Activated naive CD8-positive, alpha-beta T cell treated with anti-CD3 and anti-CD28 coated beads for 36 hours (primary cell): ENCODE measurements at places on chromosomes 2 and 18.

GRCh38 chr2:120399889-120400240 is 53.9 kb downstream of the INHBB start:
- DNase-seq, result no peak
- no peak overlapping the region for H3K4me3 ChIP-seq
- no peaks in the 10 kb centered on the region for H3K36me3 ChIP-seq
- H3K27me3 ChIP-seq, result peaks cover 4% of the 10 kb centered on the region
- no peaks in the 10 kb centered on the region for H3K4me1 ChIP-seq
- H3K27ac ChIP-seq, result no peak overlapping the region

GRCh38 chr18:65934874-65935273 is 184.1 kb downstream of the CDH7 start:
- no peak overlapping the region for H3K4me3 ChIP-seq
- H3K27me3 ChIP-seq, result no peaks in the 10 kb centered on the region
- DNase-seq, result no peak

GRCh38 chr2:11729362-11730212 is 16.8 kb upstream of the LPIN1 start:
- no peaks in the 10 kb centered on the region for H3K4me1 ChIP-seq
- no peaks in the 10 kb centered on the region for H3K36me3 ChIP-seq
- H3K27ac ChIP-seq, result no peak overlapping the region
- no peak for DNase-seq

DNA sequence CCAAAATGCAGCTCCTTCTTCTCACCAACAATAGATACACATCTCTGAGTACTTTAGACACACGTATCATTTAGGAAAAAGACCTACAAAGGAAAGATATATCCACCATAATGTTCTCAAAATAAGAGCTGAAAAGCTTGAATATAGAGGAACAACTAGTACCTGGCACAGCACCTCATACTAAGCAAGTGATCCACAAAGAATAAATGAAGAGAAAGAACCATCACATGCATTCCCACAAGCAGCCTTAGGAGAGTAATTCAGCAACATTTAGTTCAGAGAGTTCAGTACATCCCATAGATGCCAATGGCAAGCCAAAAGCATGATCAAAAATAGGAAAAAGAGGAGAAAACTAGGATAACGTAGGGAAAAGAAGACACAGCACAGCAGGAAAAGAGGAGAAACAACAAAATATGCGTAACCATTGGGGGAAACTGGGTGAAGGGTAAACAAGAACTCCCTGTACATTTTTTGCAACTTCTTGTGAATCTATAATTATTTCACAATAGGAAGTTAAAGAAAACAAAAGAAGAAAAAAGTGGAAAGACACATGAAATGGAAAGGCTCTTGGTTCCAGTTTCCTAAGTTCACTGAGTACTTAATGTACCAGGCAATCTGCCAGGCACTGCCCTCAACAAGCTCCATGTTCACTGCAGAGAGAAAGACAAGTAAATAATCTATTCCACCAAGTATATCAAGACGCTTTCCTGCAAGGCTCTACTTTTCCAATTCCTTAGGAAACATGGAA is 22.3 kb downstream of the CLASP1 start:
- H3K27ac ChIP-seq, result no peak overlapping the region
- H3K27me3 ChIP-seq, result no peaks in the 10 kb centered on the region
- DNase-seq, result no peak
- peaks cover 12% of the 10 kb centered on the region for H3K36me3 ChIP-seq
- peaks cover 6% of the 10 kb centered on the region for H3K4me1 ChIP-seq

DNA sequence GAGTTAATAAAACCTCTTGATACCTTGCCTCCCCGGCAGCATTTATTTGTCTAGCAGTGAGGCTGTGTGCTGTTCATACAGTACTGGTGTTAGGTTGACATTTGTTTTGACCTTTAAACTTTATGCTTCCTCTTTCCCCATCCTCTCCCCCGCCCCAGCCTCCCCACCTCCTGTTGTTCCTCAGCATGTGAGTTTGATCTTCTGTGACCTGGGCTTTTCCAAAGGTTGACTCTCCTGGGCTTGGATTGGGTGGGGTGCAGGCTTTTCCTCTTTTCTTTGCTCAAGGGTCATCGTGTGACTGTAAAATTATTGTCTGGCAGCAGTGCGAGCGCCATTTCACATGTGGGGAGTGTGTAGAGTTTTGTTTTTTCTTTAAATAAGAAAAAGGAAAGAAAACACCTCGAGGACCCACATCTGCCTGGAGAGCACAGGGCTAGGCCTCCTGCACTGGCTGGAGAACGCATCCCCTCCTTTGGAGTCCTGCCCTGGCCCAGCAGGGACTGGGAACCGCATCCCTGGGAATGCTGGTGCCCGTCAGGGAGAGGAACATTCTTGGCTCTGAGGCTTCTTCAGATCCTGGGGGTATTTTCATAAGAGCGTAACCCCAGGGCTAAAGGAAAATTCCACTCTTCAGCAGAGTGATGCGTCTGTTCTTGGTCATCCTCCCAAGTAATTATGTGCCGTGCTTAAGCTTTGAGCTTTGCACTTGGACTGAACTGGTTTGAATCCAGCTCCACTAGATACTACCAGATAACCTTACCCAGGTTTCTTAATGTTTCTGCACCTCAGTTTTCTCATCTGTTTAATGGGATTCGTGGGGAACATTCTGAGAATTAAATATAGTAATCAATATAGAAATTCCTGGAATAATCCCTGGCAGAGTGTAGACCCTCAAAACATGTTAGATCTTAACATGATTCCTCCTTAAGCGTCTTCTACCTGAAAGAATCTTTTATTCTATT is 91.5 kb downstream of the SETBP1 start:
- no peaks in the 10 kb centered on the region for H3K36me3 ChIP-seq
- no peak for DNase-seq
- H3K27me3 ChIP-seq, result peaks cover 24% of the 10 kb centered on the region
- H3K4me3 ChIP-seq, result no peak overlapping the region
- H3K27ac ChIP-seq, result no peak overlapping the region

DNA sequence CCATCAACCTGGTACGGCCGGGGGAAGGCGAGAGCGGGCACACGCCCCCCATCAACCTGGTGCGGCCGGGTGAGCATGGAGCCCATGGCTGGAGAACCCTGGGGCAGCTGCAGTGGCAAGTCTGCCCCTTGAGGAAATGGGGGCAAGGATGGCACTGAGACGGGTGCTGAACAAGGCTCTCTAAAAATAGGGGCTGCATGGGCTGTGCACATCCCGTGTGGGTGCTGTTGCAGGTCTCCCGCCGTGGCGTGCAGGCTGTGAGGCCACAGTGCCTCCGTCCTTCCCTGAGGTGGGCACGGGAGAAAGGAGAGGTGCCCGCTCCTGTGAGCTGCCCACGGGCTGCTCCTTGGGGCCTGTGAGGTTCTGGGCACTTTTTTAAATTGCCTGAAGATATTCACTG is 99.2 kb downstream of the NFATC1 start:
- H3K4me3 ChIP-seq, result no peak overlapping the region
- peaks cover 24% of the 10 kb centered on the region for H3K4me1 ChIP-seq
- no peak for DNase-seq

GRCh38 chr2:8693157-8693821 is 11.4 kb downstream of the ID2 start:
- H3K27me3 ChIP-seq, result peaks cover 22% of the 10 kb centered on the region
- peak overlapping the region; percentile 23 for H3K4me3 ChIP-seq
- no peak overlapping the region for H3K27ac ChIP-seq
- H3K4me1 ChIP-seq, result peaks cover 2% of the 10 kb centered on the region

GRCh38 chr2:119315241-119315925 is 51.3 kb downstream of the C2orf76 start:
- H3K27me3 ChIP-seq, result no peaks in the 10 kb centered on the region
- no peak overlapping the region for H3K27ac ChIP-seq
- H3K4me1 ChIP-seq, result no peaks in the 10 kb centered on the region
- H3K4me3 ChIP-seq, result no peak overlapping the region
- H3K36me3 ChIP-seq, result peaks cover 3% of the 10 kb centered on the region

GRCh38 chr2:29336341-29337241 is 221.4 kb downstream of the CLIP4 start:
- no peak for DNase-seq
- H3K27me3 ChIP-seq, result peaks cover 7% of the 10 kb centered on the region
- no peaks in the 10 kb centered on the region for H3K4me1 ChIP-seq
- H3K27ac ChIP-seq, result no peak overlapping the region

DNA sequence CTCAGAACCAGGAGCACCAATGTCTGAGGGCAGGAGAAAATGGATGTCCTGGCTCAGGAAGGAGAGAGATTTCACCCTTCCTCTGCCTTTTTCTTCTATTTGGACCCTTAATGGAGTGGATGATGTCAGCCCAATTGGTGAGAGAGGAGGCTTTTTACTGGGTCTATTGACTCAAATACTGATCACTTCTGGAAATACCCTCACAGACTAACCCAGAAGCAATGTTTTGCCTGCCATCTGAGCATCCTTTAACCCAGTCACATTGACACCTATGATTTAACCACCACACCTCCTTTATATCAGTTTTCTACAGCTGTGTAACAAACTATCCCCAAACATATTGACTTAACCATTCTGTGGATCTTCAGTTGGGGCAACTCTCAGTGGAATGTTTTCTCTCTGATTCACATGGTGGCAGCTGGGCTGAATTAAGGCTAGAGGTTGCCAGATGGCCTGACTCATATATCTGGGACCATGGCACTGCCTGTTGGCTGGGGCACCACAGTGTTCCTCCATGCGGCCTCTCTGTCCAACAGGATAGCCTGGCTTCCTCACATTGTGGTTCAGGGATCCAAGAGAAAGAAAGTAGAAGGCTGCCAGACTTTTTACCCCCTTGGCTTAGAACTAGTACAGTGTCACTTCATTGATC is 18.2 kb upstream of the MBOAT2 start:
- H3K36me3 ChIP-seq, result no peaks in the 10 kb centered on the region
- peaks cover 6% of the 10 kb centered on the region for H3K27me3 ChIP-seq
- no peak for DNase-seq
- no peak overlapping the region for H3K27ac ChIP-seq
- H3K4me3 ChIP-seq, result no peak overlapping the region
- no peaks in the 10 kb centered on the region for H3K4me1 ChIP-seq

DNA sequence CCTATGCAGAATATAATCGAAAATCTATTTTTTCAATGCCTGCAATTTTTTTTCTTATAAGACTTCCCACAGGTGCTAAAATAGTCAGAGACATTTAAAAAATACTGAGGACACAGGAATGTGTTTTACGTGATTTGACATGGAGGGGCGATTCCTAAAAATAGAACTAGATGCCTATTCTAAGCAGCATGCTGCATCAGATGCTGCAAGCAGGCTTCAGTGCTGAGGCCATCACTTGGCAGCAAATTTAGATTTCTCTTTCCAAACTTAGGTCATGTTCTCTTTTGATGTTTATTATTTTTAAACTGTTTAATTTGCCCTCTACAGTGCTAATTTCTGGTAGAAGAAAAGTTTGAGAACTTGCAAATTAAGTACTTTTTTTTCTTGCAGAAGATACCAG is 43.7 kb upstream of the NCK2 start:
- no peaks in the 10 kb centered on the region for H3K4me1 ChIP-seq
- no peaks in the 10 kb centered on the region for H3K36me3 ChIP-seq
- H3K27me3 ChIP-seq, result no peaks in the 10 kb centered on the region
- no peak overlapping the region for H3K4me3 ChIP-seq

DNA sequence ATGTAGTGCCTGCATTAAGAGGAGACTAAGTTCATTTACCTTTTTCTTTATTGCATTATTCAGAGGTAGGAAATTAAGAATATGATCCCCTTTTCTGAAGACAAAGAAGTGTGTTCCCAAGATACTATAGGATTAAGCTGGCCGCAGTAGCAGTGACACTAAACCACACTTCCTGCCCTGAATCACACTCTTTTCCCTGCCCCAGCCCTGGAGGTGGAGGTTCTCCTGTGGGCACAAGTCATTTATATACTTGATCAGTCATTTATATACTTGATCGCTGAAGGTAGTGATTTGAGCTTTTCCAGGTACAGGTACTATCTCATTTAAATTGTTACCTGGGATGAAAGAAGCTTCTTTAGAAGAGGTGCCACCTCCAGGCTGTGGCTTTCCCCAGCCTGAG is 78.6 kb downstream of the ARMC9 start:
- H3K27ac ChIP-seq, result no peak overlapping the region
- no peak for DNase-seq
- H3K4me3 ChIP-seq, result no peak overlapping the region
- H3K36me3 ChIP-seq, result no peaks in the 10 kb centered on the region

GRCh38 chr2:80068038-80068731 is 236.4 kb downstream of the LRRTM1 start:
- H3K4me1 ChIP-seq, result no peaks in the 10 kb centered on the region
- no peak overlapping the region for H3K27ac ChIP-seq
- no peak for DNase-seq

DNA sequence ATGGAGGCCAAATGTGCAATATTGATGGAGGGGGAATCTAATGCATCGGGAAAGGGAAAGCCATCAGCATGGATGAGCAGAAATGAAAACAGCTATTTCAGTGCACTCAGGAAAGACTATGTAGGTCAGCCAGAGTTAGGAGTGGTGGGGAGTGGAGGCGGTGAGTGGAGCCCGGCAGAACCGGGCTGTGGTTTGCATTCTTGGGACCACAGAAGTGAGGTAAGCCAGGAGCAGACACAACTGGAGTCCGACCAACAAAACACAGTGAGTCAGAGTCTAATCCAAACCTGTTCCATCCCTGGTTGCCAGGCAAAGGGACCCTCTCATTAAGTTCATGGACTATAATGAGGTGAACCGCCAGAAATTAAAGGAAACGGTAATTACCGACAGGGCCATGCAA is 61.1 kb upstream of the RAB12 start:
- peaks cover 6% of the 10 kb centered on the region for H3K27me3 ChIP-seq
- no peaks in the 10 kb centered on the region for H3K4me1 ChIP-seq
- H3K27ac ChIP-seq, result no peak overlapping the region
- no peak for DNase-seq
- H3K36me3 ChIP-seq, result no peaks in the 10 kb centered on the region

DNA sequence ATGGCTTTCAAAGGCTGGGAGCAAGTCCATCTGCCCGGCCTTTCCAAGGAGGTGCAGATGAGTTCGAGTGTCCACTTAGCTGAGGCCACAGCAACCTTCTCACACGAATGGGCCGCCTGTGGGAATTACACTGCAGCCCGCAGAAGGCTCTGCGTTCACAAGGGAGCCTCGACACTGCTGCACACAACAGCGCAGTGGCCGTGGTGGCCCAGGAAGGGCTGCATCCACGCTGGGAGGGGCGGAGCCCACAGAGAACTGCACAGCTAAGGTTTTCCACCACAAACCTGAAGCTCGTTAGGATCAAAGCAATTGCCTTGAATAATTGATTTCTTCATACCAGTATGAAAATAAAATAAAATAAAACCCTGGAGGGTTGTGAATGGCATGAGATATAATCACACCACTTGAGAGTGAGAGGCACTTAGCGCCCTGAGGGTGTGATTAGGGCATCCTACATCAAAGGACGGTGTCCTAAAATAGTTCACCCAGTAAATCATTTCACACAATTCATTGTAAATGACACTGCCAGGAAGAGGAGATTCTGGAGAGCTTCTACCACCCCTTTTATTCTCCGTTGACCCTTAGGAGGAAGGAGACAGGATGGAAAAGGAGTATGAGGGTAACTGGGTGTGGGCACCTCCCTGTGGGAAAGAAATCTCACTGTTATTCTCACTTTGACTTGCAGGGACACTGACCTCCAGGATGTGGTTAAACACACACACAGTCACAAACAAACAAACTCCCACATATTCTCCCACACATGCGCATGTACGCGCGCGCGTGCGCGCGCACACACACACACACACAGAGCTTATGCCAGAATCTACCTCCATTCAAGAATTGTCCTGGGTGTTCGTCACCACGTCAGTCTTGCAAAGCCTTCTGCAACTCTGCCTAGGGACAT is 256.6 kb upstream of the ID2 start:
- H3K27ac ChIP-seq, result no peak overlapping the region
- no peaks in the 10 kb centered on the region for H3K36me3 ChIP-seq
- no peak overlapping the region for H3K4me3 ChIP-seq
- H3K4me1 ChIP-seq, result no peaks in the 10 kb centered on the region
- H3K27me3 ChIP-seq, result peaks cover 14% of the 10 kb centered on the region
- no peak for DNase-seq

- no peak overlapping the region for H3K27ac ChIP-seq
- DNase-seq, result no peak
- peaks cover 4% of the 10 kb centered on the region for H3K27me3 ChIP-seq
These were observed 6.9 kb downstream of the ZNF516 start for GRCh38 chr18:76488190-76488589.
